ENCODE measurements at places on chromosomes 12 and 14.

GRCh38 chr12:108394196-108394595 is 55.1 kb upstream of the CMKLR1 start:
- no peak for DNase-seq

GRCh38 chr12:48961331-48961730 is 4.0 kb upstream of the ARF3 start:
- DNase-seq, result no peak

GRCh38 chr14:101796016-101796415 is 34.5 kb downstream of the PPP2R5C start:
- no peak for DNase-seq

GRCh38 chr12:54980341-54980740 is 4.2 kb downstream of the TESPA1 start:
- no peak for DNase-seq

DNA sequence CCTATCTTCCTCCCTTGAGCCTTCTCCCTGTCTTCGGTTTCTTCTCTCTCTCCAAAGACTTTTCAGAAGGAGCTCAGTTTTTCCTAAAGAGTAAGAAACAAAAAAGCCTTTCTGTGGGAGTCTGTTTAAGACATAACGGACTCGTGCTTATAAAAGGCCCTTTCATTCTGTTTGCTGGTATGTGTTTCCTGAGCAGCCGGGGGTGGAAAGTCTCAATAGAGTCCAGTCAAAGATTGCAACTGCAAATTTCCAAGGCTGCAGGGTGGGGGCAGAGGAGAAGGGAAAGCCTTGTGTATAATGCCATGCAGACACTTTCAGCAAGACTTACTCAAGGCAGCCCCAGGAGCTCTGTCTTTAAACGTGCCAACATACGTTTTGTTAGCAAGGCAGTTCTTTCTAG is 62.2 kb downstream of the GNG2 start:
- DNase-seq, result no peak

- no peak for DNase-seq
Measured at GRCh38 chr14:102693006-102693755, 84.1 kb upstream of the TRAF3 start.

DNA sequence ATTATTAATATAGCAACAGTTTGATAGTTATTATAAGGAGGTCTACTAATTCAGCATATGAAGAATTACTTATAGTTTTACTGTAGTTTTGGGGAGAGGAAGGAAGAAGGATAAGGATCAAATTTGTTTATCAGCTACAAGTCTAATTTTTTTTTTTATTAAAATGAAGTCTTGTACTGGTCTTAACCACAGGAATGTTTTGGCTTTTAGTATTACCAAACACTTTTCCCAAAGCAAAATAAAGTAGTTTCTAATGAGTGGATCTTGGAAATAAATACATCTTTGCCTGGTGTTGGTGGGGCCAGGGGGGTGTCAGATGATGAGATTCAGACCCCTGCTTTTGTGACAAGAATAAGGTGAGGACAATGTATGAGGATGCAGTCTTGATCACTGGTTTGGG is 57.2 kb upstream of the ZDHHC17 start:
- DNase-seq, result no peak

DNA sequence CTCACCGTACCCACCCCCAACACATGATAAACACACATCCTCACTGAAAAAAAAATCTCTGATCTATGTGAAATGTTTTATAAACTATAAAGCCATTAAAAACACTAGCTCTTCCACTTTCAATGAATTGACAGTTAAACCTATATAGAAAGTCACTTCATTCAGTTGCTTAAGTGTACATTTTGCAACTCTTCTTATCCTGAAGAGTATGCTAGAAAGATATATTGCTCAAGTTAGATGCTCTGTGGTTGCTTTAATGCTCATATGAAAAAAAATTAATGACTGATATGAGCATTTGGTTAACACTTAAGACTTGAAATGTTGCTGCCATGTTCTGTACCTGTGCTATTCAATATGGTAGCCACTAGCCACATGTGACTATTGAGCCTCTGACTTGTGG is 21.0 kb upstream of the MIA2 start:
- DNase-seq, result no peak

DNA sequence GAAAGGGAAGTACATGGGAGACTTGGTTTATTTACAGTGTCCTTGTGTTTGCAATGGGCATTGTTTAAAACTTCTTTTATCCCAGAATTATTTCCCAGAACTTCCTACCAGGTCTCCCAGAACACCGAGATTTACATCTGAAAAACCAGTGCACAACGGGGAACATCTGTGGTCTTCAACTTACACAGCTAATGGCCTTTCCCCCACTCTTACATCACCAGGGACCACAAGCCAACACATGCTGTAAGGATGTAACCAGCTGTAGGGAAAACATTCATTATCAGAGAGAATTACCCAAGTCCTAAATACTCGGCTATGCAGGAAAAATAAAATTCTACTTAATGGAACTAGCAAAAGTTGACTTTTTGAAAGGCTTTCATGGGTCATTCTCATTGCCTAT is 267.6 kb downstream of the DUSP6 start:
- no peak for DNase-seq

GRCh38 chr12:123877968-123878367 is 94.7 kb downstream of the CCDC92 start:
- DNase-seq, result no peak

DNA sequence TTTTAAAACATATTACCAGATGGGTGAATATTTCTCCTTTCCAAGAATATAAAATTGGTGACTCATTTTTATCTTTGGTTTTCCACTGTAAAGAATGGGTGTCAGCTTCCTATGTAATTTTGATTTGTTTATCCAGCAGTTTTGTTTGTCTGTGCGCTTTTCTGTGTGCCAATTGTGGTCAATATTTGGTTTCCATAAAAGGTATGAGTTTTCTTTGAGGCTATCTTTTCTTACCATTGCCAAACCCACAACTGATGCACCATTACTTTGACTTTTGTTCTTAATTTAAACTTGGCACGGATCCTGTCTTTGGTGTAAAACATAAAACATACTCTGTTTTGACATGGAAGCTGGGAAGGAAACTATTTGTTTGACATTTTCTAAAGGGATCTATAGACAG is 78.8 kb upstream of the NAV3 start:
- no peak for DNase-seq

DNA sequence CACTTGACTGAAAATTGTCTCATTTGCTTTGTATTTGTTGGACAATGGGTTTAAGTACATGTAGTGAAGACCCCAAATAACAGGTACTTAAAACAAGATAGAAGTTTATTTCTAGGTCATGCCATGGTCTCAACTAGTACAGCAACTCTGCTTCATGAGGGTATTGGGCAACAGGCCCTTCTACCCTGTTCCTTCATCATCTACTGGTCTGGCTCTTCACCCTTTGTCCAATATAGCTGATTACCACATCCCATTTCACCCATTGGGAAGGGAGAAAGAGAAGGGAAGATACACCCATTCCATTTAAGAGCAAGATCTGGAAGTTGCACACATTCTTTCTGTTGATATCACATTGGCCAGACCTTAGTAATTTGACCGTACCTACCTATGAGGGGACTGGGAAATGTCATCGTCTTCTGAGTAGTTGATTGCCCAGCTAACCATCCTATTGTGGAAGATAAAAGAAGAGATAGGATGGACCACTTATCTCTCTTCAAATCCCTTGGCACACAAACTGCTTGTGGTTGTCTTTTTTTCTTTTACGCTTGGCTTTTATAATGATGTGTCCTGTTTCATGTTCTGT is 104.6 kb downstream of the DIP2B start:
- no peak for DNase-seq

GRCh38 chr14:53010193-53011040 is 59.6 kb upstream of the FERMT2 start:
- no peak for DNase-seq

DNA sequence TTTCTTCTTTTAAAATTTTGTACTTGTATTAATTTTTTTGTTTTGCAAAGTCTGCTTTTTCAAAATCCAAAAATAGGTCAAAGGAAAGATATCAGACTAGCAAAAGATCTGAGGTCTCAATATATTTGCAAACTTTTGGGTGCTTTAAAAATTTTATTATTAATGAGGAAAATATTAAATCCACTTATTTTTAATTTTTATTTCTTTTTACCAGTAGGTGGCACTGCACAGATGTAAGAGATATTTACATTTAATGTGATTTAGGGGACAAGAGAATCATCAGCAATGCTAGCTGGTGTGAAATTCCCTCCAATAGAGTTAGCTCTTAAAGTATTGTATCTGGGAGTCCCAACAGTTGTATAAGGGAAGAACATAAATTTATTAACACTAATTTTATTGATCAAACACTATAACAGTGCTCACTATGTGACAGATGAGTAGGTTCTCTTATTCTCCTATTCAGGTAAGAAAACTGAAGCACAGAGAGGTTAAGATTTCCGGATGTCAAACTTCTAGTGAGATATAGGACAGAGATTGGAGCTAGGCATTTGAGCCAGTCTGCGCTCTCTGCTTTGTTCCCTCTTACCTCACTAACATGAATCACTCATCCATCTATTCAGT is 30.5 kb downstream of the ALX1 start:
- no peak for DNase-seq

GRCh38 chr12:98908866-98909265 is 263.8 kb downstream of the APAF1 start:
- DNase-seq, result no peak

GRCh38 chr12:102169922-102170621 is 27.6 kb downstream of the PMCH start:
- no peak for DNase-seq

DNA sequence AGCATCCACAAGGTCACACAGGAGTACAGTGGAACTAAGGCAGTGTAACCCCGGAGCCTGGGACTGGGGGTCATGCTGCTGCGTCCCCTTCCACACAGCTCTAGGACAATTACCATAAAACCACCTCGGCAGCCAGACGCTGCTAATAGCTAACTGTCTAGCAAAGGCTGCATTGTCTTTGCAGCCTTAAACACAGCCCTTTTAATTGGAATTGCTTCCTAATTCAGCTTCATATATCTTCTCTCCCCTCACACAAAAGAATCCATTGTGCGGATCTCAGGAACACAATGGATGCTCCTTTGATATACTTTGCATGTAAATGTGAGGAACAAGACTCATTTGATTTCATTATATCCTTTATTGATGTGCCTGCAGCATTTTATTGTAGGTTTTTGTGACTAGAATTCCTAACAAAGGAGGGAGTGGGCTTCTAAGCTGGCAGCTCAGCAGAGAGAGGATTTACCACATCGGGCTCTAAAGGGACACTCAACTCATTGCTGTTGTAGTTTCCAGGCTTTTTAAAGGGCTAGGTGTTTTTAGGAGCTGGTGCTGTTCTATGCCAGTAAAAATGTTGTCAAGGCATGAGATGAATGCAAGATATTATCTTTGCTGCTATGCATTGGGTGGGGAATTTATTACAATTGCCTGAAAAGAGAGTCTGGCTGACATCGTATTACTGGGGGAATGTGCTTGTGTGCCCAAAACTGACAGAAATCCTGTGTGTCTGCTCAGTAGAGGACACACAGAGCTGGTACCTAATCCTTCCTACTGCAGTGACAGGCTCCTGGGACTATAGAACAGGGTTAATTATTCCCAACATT is 30.4 kb upstream of the DACT1 start:
- DNase-seq, result no peak

- no peak for DNase-seq
Measured at GRCh38 chr14:83171761-83172160, 1638.1 kb upstream of the SEL1L start.

DNA sequence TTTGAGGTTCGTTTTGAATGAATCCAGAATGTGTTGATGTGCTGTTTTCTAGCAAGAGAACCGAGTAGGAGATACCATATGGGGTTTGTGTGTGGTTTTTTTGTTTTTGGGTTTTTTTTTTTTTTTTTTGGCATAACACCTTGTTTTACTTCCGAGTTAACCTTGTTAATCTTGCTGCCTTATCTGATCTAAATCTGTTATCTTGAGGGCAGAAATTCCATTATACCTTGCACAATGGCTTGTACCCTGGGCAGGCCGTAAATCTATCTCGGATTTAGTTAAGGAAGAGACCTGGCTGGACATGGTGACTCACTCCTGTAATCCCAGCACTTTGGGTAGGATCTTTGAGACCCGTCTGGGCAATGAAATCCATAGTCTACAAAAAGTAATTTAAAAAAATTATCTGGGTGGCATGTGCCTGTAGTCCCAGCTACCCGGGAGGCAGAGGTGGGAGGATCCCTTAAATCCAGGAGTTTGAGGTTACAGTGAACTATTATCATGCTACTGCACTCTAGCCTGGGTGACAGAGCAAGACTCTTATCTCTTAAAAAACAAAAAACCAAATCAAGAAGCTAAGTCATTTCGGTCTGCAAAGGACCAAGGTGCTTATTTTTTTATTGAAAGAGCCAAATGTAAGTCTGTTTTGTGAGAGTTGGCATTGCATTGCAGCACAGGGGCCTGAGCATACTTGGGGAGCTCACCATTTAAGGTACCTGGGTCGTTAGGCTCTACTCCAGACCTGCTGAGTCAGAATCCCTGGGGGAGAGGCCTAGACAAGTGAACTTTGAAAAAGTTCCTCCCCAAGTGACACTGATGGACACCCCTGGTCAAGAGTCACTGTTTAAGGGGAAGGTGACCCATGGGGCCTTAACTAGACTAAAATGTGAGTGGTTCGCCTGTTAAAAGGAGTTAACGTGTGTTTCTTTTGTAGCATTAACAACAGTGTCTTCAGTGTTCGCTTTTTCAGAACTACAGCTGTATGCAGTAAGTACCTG is 6.7 kb downstream of the DLST start:
- DNase-seq, result no peak

GRCh38 chr12:47851303-47851952 is 31.7 kb upstream of the HDAC7 start:
- DNase-seq, result no peak

DNA sequence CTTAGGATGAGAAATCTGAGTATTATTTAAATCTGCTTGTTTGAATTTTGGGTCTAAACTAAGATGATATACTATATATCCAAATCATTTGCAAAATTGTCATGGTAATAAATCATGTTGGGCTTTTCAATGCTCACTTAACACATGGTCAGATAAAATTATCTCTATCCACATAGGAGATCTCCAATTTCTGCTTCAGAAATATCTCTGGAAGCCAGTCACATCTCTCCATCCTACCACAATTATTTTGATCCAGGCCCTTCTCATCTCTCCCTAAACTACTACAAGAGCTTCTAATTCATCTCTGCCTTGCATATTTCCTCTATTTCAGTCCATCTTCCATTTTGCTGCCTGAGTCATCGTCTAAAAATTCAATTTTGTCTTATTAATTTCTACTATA is 3.8 kb downstream of the DCN start:
- DNase-seq, result no peak

DNA sequence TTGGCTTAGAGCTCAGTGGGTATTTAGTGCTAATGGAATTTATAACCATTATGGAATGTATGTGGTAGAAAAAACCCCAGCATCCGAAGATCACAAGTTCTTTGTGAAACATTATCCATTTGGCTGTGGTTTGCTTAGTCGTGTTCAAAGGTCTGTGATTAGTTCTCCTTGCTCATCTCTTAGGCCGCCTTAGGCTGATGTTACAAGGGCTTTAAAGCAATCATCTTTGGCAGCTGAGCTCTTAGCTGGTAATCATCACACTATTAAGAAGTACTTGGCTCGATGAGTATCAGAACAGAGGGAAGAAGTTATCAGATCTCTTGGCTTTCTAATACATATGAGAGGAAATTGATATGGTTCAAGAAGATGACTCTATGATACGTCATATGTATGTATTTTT is 124.1 kb upstream of the E2F7 start:
- no peak for DNase-seq

- no peak for DNase-seq
Measured at GRCh38 chr14:99233222-99234035, 38.6 kb downstream of the BCL11B start.

Data from stimulated activated CD8-positive, alpha-beta memory T cell treated with anti-CD3 and anti-CD28 coated beads, Interleukin-15, amount 100 ng/mL, for 24 hours (primary cell).